Activated CD4-positive, alpha-beta T cell treated with anti-CD3 and anti-CD28 coated beads, Interleukin-2, amount 50 U/mL, for 16 hours (primary cell): ENCODE measurements at places on chromosomes 12 and 14.
A peak's percentile ranks its signal among the peaks of the same experiment; 100 is the strongest.

- no peak for DNase-seq
Measured at GRCh38 chr14:95040708-95041476, 116.4 kb downstream of the DICER1 start.

DNA sequence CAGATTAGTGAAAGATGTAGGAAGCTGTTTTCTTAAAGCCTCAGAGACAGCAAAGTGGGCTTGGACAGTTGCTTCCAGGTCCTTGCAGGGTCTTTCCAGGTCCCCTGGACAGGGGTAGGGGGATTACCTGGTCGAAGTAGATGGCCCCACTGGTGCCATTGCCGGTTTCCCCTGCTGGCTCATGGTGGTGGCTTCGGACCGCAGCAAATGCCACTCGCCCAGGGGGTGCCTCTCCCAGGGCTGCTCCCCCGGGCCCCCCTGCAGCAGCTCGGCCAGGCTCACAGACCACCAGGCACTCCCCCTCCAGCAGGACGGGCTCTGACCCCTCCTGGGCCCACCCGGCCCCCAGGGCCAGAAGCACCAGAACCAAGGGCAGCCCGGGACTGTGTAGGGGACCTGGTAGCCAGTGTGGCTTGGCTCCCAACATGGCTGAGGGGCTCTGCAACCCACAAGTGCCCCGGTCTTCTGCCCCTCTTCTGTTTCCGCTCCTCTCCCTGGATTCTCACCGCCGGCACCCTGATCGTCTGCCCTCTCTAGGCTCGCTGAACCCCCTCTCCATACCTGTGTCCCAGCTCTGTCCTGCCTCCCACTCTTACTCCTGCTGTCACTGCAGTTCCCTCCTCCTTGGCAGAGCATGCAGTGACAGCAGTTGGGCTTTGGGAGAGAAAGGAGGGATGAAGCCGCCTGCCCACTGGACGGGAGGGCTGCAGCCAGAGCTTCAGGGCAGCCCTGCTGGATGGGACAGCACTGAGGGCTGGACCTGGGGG is 657 bp downstream of the CBLN3 start:
- DNase-seq, result no peak

GRCh38 chr14:37246427-37246829 is 48.7 kb downstream of the MIPOL1 start:
- peak; percentile 18 for DNase-seq

- DNase-seq, result no peak
Measured at GRCh38 chr12:89829434-89829975, 120.9 kb upstream of the ATP2B1 start.

DNA sequence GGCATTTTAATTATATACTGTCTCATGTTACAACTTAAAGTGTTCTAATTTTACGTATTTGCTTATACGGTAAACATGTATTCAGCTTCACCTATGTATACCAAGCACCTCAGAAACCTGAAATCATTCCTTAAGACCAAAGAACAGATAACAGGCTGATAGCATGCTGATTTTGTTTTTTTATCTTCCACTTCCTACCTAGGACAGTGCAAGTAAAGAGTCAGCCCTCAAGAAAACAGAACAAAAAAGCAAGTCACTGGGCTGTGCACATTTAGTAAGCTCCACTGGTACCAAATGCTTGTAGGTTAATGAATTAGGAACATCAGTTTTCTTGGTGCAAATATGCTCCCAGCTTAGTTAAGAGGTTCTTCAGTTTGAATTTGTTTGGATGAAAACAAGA is 611.3 kb downstream of the VRK1 start:
- DNase-seq, result no peak

DNA sequence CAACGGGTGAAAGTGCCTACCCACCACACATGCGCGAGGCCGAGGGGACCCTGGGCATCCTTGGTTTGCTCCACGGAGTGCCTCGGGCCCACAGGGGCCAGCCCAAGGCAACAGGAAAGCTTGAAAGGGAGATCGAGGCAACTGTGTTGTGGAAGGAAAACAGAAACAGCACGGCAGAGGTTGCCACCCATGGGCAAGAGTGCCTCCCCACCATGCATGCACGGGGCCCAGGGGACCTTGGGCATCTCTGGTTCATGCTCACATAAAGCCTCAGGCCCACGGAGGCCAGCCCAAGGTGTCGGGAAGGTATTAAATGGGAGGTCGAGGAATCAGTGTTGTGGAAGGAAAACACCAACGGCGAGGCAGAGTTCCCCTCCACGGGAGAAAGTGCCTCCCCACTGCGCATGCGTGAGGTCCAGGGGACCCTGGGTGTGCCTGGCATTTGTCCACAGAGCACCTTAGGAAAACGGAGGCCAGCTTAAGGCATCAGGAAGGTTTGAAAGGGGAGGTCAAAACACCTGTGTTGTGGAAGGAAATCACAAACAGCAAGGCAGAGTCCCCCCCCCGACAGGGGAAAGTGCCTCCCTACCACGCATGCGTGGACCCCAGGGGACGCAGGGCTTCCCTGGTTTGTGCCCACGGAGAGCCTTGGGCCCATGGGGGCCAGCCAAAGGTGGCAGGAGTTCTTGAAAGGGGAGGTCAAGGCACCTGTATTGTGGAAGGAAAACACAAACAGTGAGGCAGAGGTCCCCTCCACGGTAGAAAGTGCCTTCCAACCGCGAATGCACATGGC is 367.3 kb downstream of the ALG10 start:
- DNase-seq, result no peak

DNA sequence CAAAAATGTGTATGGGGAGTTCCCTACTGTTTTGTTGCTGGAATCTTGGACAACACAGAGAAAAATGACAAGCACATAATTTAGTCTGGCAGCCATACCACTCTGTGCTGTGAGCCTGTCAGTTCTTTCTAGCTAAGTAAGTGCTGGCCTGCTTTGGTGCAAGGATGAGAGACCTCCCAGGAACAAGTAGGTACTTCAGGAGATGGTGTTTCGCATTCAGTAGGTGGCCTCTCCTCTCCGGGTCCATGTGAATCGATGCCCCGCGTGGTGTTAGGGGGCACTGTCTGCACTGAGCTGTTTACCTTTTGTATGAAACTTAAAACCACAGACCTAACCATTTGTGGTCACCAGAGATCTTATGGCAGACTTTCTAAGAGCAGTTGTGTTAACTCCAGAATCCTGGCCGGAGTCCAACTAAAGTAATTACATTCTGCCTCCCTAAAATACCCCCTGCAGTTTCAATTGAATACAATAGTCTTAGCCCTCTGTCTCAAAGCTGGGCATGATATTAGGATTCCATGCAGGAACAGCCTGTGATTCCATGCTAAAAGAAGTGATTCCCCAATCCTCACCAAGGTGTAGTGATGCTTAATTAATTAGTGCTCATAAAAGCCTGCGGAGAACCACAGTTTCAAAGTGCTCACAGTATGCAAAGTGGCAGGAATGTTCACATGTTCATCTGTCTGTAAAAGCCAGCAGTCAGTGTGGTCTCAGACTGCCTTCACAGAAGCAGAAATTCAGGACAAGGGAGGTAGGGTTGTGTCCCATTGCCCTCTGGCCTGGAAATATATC is 64.2 kb downstream of the LLPH start:
- DNase-seq, result peak; percentile 3

DNA sequence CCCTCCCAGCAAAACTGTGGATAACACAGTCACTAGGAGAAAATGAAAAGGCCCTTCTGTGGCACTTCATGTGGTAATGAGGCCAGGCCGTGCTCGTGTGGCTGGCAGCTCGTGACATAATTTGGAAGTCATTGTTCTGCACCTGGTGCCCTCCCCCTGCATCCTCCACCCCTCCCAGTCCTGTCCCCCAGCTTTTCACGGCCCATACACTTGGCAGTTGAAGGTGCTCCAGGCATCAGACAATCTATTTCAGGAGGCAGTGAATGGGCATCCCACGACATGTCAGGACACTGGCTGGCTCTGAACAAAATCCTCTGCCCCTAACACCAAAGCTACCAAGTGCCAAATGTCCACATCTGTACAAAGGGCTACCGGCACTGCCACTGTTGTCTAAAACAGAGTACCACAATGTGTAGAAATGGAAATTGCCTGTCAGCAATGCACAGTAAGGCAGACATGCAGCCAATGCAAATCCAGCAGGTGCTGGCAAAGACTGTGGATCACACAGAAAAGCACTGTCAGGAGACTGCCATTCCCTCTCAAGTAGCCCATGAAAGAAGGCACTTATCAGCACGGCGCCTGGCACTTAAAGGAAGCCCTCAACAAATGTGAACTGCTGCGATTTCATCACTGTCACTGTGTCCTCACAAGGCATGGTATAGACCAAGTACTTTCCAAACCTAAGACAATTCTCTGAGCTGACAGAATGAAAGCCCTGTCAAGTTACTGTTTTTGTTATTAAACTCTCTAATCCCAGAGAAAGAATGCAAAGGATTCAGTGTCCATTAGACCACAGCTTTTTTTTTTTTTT is 39.1 kb downstream of the CORO1C start:
- DNase-seq, result no peak
